ENCODE measurements at places on chromosomes 7 and 10.
A peak's percentile ranks its signal among the peaks of the same experiment; 100 is the strongest.

DNA sequence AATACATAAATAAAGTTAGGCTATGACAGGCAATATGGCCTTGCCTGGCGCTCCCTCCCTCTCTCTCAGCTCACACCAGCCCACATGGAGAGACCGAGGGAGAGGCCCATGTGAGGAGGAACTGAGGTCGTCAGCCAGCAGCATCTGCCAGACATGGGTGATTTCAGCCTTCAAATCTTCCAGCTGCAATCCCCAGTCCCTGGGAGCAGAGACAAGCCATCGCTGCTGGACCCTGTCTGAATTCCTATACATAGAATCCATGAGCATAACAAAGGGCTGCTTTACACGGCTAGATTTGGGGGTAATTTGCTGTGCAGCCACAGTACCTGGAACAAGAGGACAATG, 35.6 kb downstream of the ANKRD16 start:
- no peak for DNase-seq

GRCh38 chr10:49133706-49134248, at the start of gene FAM170B:
Gene FAM170B, minus strand, starts transcription at chr10:49134021. Its CDS starts 103 bp downstream, at chr10:49133918.
- no peak for DNase-seq

- no peak for DNase-seq
These were observed 36.1 kb downstream of the MAD1L1 start for GRCh38 chr7:2196381-2197378.

DNA sequence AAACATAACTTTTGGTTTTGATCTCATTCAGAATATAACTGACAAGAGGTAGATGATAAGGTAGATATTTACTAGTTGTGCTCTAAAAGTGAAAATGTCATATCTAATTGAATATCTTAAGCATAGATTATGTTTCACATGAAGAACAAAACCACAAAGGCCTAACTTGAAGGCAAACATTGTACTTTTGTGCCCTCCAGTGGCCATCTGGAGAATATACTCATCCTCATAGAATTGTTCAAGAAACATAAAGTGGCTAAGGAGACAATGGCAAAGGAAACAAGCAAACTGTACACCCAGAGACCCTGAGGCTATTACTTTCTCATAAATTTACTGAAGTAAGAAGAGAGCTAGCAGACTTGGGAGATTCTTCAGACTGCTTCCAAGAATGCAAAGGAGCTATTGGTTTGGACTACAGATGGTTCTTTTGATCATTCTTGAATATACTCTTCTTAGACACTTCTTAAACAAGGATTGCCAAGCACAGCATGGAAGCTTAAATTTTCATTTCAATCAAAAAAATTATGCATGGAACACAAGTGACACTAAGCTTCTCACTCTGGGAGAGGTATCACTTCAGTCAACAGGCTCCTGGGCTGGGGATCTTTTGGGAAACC, 98.2 kb upstream of the DKK1 start:
- DNase-seq = peak; percentile 37

DNA sequence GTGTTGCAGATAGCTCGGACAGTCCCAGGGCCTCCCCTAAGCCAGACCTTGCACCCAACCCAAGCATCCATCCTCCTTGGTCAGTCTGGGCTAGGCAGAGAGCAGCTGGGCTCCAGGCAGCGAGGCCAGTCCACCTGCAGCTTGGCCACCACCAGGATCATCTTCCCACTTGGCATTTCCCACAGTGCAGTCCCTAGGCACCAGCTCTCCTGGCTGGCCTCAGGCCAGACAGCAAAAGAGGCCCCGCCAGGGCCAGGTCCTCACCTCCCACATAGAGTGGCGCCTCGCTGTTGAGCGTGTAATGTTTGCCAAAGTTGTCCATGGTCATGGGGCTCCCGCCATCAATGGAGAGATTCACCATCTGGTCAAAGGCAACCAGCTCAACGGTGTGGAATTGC, 171.7 kb downstream of the LCOR start:
- DNase-seq = no peak

GRCh38 chr10:106473129-106473685, 691.3 kb downstream of the SORCS1 start:
- no peak for DNase-seq

- no peak for DNase-seq
These were observed 13.2 kb downstream of the LAMB1 start for GRCh38 chr7:107989618-107990373.

- no peak for DNase-seq
These were observed 107.7 kb downstream of the SEPTIN7 start for GRCh38 chr7:35908331-35909216.

DNA sequence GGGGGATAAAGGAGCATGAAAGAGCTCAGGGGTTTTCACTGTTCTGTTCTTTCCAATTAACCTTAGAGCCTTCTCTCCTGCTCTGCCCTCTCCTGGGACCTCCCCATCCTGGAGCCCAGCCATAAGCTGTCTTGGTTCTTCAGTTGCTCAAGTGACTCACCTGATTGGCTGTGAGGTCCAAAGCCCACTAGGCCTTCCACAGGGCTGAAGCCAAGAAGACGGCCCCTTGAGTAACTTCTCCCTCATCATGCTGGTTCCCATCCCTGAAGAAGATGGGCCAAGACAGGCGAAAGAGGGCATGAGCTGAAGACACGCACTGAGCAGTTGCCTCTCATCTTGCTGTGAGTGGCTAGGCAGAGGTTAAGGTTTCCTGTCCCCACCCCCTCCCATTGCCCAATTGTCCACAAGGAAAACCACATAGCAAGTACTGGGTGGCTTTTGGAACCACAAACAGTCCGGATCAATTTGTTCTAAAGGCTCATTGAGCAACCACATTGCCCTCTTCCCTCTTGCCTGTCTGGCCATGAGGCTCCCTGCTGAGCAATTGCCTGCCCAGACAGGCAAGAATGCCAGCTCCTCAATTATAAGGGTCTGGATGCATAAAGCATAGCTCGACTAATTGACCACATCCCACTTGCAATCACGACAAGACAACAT, 43.9 kb upstream of the GPAM start:
- DNase-seq = no peak

GRCh38 chr10:89540420-89540949, 5.1 kb upstream of the SLC16A12 start:
- no peak for DNase-seq

- DNase-seq = no peak
These were observed 770.1 kb upstream of the CELF2 start for GRCh38 chr10:10247585-10247984.

DNA sequence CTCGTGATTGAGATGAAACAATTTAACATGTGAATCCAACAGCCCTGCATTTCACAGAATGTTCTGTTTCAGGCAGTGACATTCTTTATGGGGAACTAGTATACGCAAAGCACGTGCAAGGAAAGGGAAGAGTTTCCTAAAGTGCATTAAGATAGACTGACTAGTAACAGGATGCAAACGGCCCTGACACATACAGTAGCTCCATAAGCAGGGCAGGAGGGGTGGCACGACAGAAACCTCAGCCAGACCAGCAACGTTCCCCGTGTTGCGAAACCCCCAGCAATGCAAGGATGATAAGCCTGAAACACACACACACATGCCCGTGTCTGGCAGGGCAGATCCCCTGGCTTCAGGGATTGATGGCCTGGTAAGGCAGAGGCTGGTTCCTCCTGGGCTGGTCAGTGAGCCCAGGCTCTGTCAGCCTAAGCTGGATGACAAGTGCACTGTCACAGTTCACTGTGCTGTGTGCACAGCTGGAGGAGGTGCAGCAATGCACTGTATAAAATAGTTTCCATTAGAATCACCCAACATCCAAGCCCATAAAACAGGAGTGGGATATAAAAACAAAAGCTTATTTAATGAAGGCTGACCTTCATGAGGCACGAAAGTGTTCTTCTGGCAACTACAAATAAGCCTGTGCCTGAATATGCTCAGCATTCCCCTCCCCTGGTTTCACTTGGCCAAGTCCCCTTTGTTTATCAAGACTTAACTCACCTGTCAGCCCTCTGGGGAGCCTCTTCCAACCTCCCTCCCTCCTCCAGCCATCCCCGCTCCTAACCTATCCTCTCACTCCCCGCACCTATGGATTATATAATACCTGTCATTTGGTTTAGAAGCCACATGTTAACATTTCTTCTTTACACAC, 88.8 kb downstream of the GSAP start:
- peak; percentile 28 for DNase-seq

GRCh38 chr10:18582803-18583202, 68.6 kb downstream of the NSUN6 start:
- no peak for DNase-seq

- DNase-seq = no peak
These were observed 407.5 kb upstream of the PRKCQ start for GRCh38 chr10:6987536-6987945.

GRCh38 chr10:55500931-55501559, 700.0 kb upstream of the PCDH15 start:
- DNase-seq = no peak

Measured in immature natural killer cell (primary cell).